ENCODE measurements at places on chromosomes 2 and 18.

GRCh38 chr2:60536746-60537145 is 16.7 kb downstream of the BCL11A start:
- no peak for DNase-seq

DNA sequence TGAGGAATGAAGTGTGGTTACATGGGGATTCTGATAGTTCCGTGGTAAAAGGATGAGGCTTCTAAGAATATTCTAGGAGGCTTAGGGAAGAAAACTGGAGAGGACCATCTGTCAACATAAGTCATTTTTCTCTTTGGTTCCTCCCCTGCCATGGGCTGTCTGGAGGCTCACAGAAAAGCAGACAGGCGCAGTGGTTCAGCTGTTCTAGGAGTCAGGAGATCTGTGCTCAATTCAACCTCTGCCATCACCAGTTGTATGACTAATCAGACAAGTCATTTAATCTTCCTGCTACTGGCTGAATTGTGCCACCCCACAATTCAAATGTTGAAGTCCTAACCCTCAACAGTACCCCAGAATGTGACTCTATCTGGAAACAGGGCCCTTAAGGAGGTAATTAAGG is 36.4 kb downstream of the ADAM17 start:
- DNase-seq: no peak

GRCh38 chr18:7459851-7460770 is 107.0 kb upstream of the PTPRM start:
- no peak for DNase-seq

DNA sequence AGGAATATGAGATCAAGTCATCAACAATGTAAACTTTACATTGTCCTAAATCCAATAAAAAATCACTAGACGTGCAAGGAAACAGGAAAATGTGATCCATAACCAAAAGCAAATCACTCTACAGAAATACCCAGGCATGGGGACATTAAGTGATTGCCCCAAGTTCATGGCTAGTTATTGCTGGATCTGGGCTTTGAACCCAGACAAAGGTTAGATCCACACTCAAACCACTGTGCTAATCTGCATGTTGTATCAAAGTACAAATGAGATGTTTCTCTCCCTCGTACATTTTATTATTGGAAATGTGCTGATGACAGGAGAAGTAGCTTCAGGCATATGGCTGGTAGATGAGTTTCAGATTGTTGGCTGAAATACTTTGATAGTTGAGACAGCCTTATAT is 2.7 kb upstream of the ARL5A start:
- no peak for DNase-seq

GRCh38 chr2:113257516-113258264 is 21.0 kb downstream of the PAX8 start:
- no peak for DNase-seq

- DNase-seq: no peak
These were observed 653 bp upstream of the ABI2 start for GRCh38 chr2:203327582-203327900.

All from fibroblast of skin of left quadriceps (primary cell).